ENCODE measurements at places on chromosomes 2 and 18.

GRCh38 chr2:43266711-43267111 is 40.3 kb upstream of the ZFP36L2 start:
- DNase-seq, result no peak

- no peak for DNase-seq
Measured at GRCh38 chr18:25456334-25457010, 104.5 kb upstream of the ZNF521 start.

GRCh38 chr2:204019572-204020501 is 83.3 kb downstream of the ICOS start:
- peak; percentile 25 for DNase-seq

DNA sequence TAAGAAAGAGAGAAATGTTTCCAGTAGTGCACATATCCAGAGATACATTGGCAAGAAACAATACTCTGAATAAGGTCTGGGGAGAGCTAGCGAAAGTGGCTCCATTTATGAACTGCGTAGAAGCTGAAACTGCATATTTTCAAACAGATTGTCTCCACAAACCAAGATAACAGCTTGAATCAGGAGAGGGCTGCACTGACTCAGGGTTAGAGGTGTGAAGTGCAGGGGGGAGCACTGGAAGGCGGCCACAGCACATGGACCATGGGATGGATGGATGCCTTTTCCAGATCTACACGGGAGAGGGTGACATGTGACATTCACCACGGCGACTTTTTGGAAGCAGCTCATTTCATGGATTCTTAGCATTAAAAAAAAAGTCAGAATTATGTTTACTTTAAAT is 729.4 kb downstream of the RNF144A start:
- DNase-seq, result no peak

GRCh38 chr18:79382681-79383387 is 12.9 kb upstream of the NFATC1 start:
- no peak for DNase-seq

GRCh38 chr2:224520064-224520463 is 65.1 kb downstream of the CUL3 start:
- DNase-seq, result no peak

- peak; percentile 65 for DNase-seq
Measured at GRCh38 chr2:234290671-234291070, 206.2 kb downstream of the ARL4C start.

DNA sequence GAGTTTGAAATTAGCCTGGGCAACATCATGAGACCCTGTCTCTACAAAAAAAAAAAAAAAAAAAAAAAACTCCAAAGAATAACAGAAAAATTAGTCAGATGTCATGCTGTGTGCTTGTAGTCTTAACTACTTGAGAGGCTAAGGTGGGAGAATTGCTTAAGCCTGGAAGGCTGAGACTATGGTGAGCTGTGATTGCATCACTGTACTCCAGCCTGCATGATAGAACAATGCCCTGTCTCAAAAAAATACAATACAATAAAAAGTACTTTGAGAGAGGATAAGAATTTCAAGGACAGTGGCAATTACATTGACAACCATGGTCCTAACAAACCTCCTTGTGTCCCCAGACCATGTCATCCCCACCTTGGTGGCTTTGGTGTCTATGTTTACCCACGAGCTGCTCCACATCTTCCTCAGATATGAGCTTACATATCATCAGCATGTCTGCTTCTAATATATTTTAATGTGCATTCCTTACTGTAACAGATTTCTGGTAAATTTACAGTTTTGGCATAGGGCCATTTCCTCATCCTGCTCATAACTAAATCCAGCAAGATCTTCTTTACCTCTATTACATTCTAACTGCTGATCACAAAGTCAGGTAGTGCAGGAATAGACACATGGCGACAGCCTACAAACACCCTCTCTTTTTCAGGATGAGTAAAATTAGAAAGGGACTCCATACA is 437.7 kb upstream of the HNRNPA3 start:
- DNase-seq, result no peak

DNA sequence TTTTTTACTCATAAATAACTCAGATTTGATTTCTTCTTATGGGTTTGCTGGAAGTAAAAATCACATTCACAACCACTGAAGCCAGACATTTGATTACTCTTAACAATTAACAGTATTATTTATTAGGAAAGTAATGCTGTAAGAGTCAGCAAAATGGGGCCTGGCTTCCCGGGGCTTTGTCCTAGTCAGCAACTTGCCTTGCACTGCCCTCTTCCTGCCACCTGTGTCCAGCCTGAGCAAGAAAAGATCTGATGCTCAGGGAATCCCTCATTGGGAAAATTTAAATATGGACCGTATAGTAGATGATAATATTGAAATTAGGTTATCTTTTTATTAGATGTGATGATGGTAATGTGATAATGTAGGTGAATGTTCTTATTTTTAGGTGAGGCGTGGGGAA is 30.8 kb upstream of the ACYP2 start:
- DNase-seq, result no peak

DNA sequence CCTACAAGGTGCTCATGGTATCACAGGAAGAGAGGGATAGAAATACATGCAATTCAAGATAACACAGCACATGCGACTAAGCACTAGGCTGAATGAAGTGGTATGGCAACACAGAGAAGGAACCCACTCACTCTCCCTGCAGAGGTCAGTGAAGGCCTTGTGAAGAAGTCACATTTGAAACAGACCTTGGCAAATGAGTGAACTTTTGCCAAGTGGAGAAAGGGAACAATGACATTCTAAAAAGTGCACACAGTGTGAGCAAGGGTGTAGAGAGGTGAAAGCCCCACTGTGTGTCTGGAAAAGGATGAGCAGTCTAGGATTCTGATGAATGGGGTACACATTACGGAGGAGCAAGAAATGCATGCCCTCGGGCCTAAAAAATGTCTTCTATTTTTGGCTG is 23.3 kb downstream of the KLF7 start:
- DNase-seq, result no peak

GRCh38 chr18:36185157-36185556 is 2.1 kb upstream of the MOCOS start:
- DNase-seq, result no peak

DNA sequence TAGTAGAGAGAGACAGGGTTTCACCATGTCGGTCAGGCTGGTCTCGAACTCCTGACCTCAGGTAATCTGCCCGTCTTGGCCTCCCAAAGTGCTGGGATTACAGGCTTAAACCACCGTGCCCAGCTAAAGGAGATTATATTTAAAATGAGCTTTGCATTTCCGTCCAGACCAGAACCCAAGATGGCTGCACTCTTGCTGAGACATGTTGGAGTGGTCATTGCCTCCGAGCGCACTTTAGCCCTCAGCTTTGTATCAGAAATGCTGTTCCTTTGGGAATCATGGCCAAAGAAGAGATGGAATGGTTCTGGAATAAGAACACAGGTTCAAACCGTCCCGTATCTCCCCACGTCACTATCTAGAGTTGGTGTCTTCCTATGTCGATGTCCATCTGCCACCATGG is 3.4 kb downstream of the UBXN2A start:
- no peak for DNase-seq

- DNase-seq, result no peak
Measured at GRCh38 chr2:9780368-9781130, 62.7 kb upstream of the TAF1B start.

- no peak for DNase-seq
Measured at GRCh38 chr18:774811-775210, 37.2 kb downstream of the YES1 start.

GRCh38 chr2:28869494-28870145 is 489 bp downstream of the TRMT61B start:
- DNase-seq, result no peak

DNA sequence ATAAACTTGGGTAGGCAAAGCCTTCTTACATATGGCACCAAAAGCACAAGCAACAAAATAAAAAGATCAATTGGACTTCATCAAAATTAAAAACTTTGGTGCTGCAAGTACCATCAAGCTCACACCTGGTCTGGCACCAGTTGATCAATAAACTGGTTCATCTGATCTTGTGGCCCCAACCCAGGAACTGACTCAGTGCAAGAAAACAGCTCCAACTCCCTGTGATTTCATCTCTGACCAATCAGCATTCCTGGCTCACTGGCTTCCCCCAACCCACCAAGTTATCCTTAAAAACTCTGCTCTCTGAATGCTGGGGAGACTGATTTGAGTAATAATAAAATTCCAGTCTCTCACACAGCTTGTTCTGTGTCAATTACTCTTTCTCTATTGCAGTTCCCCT is 8.4 kb downstream of the EPG5 start:
- no peak for DNase-seq

DNA sequence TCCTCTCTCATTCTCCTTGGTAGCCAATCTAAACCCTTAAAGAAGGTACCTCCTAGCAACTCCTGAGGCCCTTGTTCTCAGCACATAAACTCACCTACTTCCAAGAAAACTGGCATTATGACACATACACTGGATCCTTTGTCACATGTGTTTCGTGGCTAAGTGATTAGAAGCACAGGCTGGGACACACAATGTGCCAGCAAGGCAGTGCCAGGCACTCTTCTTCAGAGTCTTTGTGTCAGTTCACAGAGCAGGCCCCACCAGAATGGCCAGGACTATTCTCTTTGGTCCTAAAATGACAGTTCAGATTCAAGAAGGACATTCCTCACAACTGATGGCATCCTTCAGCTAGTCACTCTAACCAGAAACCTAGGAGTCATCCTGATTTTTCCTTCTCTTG is 40.3 kb downstream of the SMC6 start:
- DNase-seq, result no peak

Measured in activated CD8-positive, alpha-beta memory T cell treated with anti-CD3 and anti-CD28 coated beads for 4 hours (primary cell).